ENCODE measurements at places on chromosomes 7 and 10.

DNA sequence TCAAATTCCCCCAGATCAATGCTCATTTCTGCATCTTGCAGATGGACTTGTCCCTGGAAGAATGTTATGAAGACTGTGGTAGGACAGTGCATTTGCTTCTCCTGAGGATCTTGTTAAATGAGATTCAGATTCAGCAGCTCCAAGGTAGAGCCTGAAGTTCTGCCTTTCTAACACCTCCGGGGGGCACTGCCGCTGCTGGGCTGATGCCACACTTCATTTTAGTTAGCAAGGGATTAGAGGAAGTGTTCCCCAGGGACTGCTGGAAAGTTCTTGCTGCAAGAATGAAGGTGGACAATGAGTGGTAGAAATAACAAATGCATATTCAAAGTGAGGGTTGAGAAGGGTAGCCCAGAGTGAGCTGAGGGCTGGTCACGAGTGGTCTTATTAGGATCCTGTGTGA is 434.3 kb upstream of the AKR1E2 start:
- no peak for DNase-seq

DNA sequence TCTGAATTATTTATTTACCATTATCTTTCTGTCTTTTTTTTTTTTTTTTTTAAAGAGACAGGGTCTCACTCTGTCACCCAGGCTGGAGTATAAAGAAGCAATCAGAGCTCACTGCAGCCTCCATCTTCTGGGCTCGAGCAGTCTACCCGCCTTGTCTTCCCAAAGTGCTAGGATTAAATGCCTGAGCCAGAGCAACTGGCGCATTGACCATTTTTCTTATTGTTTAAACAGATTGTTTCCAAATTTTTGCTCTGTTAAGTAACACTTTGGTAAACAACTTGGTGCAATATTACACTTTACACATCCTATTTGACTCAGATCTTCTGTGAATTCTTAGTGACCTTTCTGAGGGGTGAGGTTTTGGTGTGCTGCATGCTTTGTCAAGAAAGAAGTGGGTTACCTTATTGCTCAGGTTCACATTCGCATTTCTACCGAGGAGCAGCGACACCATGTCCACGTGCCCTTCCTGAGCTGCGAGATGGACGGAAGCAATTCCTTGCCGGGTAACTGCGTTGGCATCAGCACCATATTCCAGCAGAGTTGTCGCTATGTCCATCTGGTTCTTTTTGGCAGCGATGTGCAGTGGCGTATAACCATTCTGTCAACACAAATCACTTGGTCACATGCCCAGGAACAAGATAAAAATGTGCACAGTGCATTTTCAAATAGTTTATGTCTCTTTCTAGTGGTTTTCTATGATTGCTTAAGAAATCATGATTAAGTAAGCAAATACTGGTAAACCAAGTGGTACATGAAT is 203.2 kb downstream of the ANK3 start:
- DNase-seq: no peak

DNA sequence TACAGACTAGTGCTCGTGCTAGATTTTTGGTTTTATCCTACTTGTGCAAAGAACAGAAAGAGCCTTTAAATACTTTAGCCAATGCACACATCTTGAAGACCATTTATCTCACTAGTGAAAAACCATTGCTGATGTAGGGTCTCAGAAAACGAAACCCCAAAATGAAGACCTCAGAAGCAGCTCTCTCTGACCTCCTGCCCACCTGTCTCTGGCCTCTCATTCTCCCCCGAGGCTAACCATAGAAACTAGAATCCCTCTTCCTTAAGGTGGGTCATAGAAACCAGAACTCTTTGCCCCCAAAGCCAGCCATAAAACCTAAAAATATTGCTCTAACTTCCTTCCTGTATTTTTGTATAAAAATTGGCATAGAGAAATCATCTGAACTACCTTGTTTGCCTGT is 112.2 kb downstream of the KIF20B start:
- no peak for DNase-seq

- peak; percentile 21 for DNase-seq
Measured at GRCh38 chr7:80603940-80604339, 34.5 kb upstream of the CD36 start.

- peak; percentile 13 for DNase-seq
Measured at GRCh38 chr7:24821045-24821753, 63.9 kb upstream of the GSDME start.

DNA sequence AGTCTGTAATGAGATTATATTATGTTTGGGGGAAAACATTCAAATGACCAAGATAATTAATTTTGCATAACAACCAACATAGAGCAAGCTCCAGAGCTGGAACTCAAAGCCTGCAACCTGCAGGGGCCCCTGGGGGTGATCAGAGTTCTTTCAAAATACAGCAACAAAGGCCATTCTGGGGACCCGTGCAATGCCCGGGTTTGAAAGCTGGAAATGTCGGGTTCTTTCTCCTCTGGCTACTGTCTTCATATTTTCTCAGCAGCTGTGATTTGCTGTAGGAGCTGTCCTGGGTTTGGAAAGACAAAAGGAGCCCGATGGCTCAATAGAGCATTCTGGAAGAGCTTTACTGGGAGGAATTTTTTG is 30.8 kb upstream of the CARD11 start:
- no peak for DNase-seq

- peak; percentile 83 for DNase-seq
Measured at GRCh38 chr10:124946945-124947344, 5.0 kb downstream of the ZRANB1 start.

GRCh38 chr10:70183304-70183703 is 13.0 kb upstream of the SAR1A start:
- no peak for DNase-seq

- DNase-seq: peak; percentile 46
Measured at GRCh38 chr10:77251297-77252013, 386.2 kb downstream of the KCNMA1 start.

DNA sequence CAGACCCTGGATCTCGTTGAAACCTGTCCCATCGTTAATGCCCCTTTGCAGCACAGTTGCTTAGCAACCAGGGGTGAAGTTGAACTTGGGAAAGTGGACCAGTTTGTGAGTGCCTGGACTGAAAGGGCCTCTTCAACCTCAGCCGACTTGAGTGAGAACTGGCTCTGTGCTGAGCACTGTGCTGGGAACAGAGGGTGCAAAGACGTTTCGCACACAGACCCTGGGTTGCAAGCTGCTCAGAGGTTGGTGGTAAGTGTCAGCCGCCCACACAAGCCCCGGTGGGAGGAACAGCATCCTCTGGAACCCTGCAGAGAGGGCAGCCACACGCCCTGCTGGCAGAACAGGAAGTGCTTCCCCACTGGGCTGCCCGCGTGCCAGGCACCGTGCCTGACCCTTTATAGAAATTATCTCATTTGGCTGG is 89.2 kb downstream of the CARD11 start:
- DNase-seq: no peak

DNA sequence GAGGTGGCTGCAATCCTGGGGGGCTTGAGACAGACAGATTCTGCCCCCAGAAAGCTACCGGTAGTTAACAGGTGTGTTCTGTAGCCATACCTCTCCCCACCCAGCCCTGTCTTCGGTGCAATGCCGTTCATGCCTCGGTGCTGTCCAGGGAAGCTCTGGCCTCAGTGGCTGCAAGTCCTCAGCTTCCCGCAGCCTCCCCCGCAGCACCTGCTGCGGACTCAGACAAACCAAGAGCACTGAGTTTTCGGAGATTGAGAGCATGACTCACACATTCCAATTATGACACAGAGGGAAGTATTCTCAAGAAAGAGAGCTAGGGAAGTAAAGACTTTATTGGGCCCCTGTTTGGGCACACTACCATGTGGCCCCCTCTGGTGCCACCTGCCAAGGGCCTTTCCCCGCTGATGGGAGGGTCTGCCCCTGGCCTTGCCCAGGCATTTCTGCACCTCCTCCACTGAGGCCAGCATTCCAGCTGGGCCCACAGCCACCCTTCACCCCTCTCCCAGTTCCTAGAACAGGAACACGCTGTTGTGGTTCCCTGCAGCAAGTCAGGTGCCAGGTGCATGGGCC is 30.2 kb upstream of the EZH2 start:
- no peak for DNase-seq

DNA sequence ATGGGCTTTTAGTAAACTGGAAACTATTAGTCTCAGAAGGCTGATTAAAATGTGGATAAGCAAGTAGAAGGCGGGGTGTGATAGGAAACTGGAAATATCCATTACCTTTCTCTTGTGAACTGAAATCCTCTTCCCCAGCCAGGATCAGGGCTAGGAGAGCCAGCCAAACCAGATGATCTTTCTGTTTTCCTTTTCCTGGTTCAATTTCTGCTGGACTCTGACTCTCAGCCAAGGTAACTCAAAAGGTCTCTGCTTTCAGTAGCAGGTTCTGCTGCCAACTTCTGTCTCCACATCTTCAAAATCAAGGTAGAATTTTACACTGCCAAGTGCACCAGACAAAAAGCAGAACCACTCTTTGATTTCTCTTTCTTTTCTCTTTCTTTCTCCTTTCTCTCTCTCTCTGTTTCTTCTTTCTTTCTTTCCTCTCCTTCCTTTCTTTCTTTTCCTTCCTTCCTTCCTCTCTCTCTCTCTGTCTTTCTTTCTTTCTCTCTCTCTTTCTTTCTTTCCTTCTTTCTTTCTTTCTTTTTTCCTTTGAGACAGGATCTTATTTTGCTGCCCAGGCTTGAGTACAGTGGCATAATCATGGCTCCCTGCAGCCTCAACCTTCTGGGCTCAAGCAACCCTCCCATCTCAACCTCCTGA is 30.8 kb downstream of the OTUD1 start:
- DNase-seq: no peak

- no peak for DNase-seq
Measured at GRCh38 chr7:105230486-105230885, 158.2 kb downstream of the SRPK2 start.

DNA sequence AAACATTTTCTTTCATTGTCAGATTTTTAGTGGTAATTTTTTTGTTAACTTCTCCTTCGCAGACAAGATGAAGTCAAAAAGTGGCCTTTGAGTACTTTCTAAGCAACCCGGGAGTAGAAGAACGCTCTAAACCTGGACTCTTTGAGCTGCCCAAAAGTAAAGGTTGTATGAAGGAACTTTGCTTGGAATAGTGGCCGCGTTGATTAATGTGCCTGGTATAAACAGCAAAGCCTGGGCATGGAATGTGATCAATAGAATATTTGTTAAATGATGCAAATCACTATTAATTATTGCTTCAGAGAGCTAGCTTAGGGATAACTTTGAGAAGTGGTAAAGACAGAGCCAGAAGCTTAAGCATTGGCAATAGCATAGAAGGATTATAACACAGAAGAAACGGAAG is 475.1 kb upstream of the ANKRD30A start:
- no peak for DNase-seq

DNA sequence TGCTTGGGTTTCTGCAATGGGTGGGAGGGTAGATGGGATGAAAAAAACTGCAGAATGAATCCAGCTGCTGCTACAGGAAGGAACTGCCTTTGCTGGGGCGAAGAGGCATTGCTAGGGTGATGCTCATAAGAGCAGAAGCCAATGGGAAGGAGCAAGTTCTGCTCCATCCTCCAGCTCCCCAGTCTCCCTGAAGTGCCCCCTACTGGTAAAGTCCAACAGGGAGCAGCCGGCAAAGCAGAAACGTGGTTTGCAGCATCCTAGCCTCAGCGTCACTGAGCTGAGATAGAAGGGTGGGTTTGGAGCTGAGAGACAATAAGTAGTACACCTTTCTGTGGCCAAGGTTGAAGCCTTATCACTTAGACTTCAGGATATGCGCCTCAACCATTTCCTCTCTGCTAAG is 220.5 kb downstream of the CCSER2 start:
- DNase-seq: peak; percentile 30

GRCh38 chr7:141646826-141647480 is 55.0 kb downstream of the DENND11 start:
- no peak for DNase-seq

GRCh38 chr7:115694424-115694823 is 336.1 kb downstream of the TFEC start:
- DNase-seq: no peak

DNA sequence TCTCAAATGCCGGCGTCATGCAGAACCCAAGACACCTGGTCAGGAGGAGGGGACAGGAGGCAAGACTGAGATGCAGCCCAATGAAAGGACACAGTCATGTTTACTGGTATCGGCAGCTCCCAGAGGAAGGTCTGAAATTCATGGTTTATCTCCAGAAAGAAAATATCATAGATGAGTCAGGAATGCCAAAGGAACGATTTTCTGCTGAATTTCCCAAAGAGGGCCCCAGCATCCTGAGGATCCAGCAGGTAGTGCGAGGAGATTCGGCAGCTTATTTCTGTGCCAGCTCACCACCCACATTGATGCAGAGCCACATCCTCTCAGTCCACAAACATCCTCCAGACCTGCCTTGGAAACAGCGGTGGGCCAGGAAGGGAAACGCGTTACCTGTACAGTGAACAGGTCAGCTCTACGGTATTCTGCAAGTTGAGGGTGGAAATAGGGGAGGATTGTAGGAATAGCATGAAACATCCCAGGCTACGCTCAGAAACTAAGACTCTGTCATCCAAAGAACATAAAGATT is 133.1 kb upstream of the PRSS1 start:
- no peak for DNase-seq

DNA sequence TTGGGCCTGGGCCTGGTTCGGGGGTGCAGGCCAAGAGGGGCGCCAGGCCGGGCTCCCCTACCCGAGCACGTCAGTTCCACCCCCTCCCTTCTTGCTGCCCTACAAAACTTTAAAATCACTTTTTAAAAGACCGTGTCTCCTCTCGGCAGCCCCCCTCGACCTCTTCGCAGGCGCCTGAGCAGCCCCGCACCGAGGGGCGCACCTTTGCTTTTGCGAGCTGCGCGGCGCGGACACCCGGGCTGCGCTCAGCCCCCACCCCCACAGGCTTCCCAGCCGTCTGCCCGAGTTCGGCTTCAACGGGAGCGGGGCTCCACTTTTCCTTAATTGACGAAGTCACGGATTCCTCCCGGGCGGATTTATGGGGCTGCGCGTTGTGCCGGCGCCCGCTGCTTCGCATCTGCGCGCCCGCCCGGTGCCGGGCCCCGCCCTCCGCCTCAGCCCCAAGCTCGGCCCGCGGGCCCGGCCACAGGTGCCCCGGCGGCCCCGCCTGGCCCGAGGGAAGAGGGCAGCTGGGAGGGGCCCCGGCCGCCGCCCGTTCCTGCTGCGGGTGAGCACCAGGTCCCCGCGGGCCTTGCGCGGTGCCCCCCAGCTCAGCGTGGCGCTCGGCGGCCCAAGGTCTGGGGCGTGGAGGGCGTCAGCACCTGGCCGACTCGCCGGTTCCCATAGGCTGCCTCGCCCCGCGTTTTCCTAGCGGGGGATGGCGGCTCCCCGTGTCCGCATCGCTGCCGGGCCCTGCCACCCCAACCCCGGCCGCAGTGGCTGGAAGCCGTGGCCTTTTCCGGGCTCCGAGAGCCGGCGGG is 10.8 kb upstream of the MNX1 start:
- DNase-seq: peak; percentile 30

GRCh38 chr10:28970231-28970630 is 292.9 kb downstream of the BAMBI start:
- no peak for DNase-seq

GRCh38 chr10:77144656-77145055 is 493.0 kb downstream of the KCNMA1 start:
- no peak for DNase-seq

All from NCI-H146 (cell line).